Activated CD4-positive, CD25-positive, alpha-beta regulatory T cell treated with anti-CD3 and anti-CD28 coated beads, Interleukin-2, amount 50 U/mL, for 24 hours (primary cell): ENCODE measurements at places on chromosomes 3 and 15.

GRCh38 chr3:197426121-197426566, 127.7 kb upstream of the DLG1 start:
- ATAC-seq: no peak

DNA sequence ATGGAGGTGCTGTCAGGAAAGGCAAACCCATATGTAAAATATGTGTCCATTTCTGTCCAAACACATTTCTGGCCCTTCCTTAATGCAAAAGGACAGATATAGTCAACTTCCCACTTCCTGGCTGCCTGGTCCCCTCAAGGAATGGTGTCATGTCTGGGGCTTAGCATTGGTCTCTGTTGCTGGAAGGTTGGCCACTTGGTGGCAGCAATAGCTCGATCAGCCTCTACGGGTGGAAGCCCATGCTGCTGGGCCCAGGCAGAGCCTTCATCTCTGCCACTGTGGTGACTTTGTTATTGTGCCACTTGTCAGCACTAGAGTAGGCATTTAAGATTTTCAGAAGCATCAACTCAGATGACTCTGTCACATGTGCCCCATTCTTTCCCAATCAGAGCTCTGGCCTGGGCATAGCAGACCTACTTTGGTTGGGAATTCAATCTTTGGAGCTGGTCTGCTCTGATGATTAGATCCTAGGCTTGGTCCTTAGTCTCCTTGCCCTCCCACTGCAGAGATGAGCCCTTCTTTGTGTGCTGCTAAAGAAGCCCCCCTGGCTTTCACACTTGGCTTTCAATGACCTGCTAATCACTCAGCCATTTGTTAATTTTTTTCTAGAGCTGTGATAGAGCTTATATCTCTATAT, 51.0 kb upstream of the SPSB4 start:
- peak; percentile 63 for ATAC-seq

DNA sequence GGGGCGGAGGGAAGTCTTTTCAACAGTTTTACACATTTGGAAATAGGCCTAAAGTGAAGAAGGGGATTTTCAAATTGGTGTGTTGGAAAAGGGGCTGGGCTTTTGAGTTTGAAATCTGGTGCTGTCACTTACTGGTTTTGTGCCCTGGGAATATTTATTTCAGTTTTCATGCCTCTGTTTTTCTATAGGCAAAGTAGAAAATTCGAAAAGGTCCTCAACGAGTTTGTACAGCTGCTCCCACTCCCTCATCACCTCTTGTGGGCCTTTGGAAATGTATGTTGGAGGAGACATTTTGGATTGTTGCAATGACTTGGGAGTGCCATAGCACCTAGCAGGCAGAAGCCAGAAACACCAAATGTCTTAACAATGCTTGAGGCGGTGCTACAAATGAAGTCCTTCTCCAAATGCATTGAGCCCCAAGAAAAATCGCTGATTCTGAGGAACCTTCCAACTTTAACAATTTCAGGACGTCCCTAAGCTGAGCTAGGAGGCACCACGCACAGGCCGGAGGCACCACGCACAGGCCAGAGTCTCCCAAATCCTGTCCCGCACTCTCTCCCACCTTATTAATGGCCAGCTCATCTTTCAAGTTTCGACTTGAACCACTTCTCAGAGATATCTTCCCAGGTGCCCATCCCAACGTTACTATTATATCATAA, 639 bp upstream of the POLR2M start:
- ATAC-seq: no peak

GRCh38 chr3:100966807-100967206, 26.4 kb downstream of the ABI3BP start:
- no peak for ATAC-seq

- ATAC-seq: no peak
These were observed 141.6 kb downstream of the THRB start for GRCh38 chr3:24352893-24353553.

DNA sequence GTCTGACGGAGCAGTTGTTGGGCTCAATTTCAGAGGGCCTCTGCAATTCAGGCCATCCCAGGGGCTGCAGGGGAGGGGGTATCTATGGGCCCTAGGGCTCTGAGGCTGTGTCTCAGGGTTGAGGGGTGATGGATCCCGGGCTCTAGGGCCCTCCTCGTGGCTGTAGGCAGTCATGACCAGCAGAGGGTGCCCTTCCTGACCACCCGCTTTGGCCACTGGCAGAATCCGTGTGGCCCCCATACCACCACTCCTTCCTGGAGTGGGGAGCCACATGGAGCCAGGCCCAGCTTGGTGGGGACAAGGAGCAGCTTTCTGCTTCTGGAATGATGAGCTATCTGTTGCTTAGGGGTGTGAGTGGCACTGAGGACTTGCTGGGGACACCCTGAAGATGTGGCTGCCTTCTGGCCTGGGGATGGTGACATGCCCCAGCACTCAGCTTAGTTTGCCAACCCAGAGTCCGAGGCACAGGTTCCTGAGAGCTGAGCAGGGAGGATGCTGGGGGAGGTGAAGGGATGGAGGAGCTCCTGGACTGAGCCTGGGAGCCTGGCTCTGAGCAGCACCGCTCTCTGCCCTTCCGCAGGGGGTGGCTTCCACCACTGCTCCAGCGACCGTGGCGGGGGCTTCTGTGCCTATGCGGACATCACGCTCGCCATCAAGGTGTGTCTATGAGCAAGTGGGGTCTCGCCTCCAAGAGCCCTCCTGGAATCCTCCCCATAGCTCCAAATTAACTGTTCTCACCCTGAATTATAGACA, 20.2 kb downstream of the HDAC11 start:
- ATAC-seq: no peak

- no peak for ATAC-seq
These were observed 295.5 kb downstream of the RPLP1 start for GRCh38 chr15:69748131-69748530.

DNA sequence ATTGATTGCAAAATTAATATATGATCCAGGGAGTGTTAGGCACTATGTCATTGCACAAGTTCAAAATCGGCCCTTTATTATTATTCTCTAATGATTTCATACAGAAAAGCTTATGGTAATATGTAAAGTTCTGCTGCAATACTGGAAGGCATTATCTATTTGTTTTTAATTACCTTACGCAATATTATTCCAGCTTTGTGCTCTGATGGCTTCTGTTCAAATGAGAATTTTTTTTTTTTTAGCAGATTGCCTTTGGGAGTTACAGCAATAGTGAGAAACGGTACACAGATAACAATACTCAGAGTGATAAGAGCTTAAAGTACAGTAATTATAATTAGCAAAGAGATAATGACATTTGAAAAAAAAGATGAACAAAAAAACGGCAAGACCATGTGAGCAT, 602.2 kb upstream of the ALCAM start:
- no peak for ATAC-seq

GRCh38 chr3:133662278-133662651, 524 bp upstream of the TOPBP1 start:
- ATAC-seq: peak; percentile 57

GRCh38 chr3:14407203-14407602, 4.8 kb downstream of the SLC6A6 start:
- no peak for ATAC-seq

DNA sequence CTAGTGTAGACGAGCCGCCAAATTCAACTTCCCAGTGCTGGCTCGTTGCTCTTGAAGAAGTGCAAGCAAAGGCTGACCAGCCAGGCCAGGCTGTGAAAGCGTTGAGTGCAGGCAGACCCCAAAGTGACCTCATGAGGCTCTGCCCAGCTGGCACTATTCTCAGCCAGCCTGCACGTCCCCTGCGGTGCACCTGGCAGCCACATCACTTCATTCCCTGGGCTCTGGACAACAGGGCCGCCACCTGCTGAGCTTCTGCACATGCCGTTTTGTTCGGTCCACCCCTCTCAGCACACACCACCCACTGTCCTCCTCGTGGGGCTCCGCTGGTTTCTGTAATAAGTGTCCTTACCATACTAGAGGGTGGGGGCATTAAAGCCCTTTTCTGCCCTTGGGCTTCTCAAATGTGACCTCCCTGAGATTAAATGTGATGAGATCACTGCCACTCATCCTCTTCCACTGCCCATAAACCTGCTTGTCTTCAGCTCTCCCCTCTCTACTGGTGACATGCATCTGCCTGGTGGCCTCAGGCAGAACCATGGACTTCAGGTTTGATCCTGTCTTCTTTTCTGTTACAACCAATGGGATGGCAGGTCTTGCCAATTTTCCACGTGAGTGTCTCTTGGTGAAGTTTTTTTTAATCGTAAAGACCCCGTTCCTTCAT, 6.1 kb downstream of the RASGRF1 start:
- ATAC-seq: no peak

DNA sequence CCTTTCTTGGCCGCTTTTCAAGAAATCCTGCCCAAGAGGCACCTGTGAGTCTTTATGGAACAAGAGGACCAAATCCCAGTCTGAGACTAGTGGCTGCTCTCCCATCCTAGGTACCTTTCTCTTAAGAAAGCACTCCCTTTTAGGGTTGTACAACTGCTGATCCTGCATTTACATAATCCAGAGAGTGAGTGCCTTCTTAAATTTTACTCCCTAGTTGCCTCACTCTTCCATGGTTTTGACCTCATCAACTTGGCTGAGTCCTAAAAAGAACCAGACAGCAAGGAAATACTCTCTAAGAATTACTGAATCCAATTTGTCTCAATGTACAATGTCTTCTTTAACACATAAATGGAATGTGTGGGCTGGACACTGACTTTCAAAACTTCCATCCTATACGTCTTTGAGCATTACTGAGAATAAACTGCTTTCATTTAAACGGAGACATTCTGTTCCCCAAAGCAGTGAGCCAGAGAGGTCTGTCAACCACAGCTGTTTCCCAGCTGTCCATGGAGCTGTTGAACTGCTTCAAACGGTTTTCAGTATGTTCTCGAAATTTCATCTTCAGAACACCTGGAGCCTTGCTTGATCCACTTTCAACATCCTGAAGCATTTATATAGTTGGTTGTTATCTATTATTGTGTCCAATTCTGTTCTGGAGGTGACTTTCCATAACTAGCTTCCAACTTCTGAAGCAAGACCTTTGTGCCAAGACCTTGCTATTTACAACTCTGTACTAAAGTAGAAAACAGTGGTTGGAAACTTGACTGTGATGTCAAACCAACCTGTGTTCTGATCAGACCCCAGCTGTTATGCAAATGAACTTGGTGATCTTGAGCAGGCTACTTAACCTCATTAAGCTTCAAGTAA, 179.1 kb downstream of the SLC9A9 start:
- ATAC-seq: no peak

DNA sequence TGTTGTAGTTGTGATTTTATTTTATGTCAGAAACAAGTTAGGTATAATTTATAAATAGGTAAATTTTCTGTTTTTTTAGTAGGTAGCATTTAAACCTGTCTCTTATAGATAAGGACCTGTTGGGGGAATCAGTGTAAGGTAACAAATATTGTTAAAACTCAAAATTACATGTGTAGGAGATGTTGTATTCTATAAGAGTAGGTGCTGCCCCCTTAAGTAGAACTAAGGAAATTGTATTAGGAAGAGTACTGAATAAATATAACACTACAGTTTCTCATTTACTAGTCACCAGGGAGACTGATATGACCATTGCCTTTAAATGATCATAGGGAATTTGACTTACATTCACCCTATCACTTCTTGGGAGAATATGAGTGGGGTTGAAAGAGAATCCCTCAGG, 31.2 kb downstream of the SLC25A36 start:
- ATAC-seq: no peak

DNA sequence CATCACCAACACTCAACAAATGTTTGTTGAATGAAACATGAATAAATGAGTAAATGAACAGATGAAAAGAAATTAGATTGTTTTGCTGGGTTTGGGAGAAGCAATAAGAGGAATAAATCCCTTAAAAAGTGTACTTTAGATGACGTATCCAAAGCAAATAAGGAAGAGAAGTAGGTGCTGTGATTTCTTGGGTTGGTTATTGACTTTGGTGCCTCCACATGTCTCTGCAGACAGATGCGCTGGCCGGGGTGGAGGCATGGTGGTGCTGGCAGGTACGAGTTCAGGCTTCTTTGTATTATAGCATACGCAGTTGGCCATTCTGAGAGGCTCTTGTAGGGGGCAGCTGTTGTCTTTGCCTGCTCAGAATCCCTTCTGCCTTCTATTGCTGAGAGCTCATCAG, 178.9 kb downstream of the POLR2M start:
- no peak for ATAC-seq

DNA sequence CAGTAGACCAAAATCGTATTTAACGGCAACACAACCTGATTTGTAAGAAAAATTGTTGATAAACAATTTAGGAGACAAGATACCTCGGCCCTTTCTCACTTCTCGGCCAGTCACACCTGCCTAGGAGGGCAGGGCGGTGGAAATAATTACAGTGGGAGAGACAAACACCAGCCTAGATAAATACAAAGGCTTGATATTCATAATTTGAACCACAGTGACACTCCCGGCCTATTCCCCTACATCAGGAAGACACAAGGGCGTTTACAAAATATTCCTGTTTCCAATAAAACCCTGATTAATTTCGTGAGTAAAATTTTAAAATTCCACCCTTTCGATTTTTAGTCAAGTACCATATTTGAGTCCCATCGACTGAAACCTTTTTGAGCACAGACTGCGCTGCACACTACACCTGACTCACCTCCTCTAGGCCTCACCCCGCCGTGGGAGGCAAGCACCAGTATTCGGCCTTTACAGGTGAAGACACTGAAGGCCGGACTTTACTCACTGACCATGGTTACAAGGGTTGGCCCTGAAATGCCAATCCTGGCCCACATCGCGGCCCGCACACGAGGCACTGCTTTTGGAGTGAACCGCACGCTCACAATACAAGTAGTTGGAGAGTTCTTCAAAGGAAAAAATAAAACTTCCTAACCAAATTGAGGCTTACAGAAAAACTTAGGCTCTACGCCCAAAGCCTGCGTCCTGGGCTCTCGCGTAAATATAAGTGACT, 794 bp downstream of the ARPP19 start:
- ATAC-seq: peak; percentile 65

- ATAC-seq: no peak
These were observed 33.3 kb upstream of the MRPS22 start for GRCh38 chr3:139310474-139310933.
